ENCODE measurements at places on chromosomes 13 and 19. TPM values are rescaled to one million over a fixed set of nuclear protein-coding genes. Genes with fewer than 3 reads are reported as not detected.

Gene CYP4F12
- 2.3 TPM for total RNA-seq

Gene NCAN
- 0.03 TPM for total RNA-seq

Gene ICAM5
- total RNA-seq = 0.42 TPM

Gene LMTK3
- 4.6 TPM for total RNA-seq

Gene MISP
- 91.6 TPM for total RNA-seq

Gene THSD8
- total RNA-seq = 17.2 TPM

Gene OLFM2
- 12.4 TPM for total RNA-seq

Gene USHBP1
- not detected for total RNA-seq

Gene C1QTNF9
- total RNA-seq = not detected

Gene TEAD2
- 18.2 TPM for total RNA-seq

Gene TICAM1
- 9.8 TPM for total RNA-seq

Gene CD22
- total RNA-seq = 2.2 TPM

Gene CCL25
- total RNA-seq = not detected

Gene TNFSF13B
- total RNA-seq = 0.03 TPM

Gene ELAVL3
- total RNA-seq = not detected

Gene ZGLP1
- total RNA-seq = 1.8 TPM

Gene FUT2
- not detected for total RNA-seq

Gene CEACAM8
- not detected for total RNA-seq

Gene ZNF17
- 2.9 TPM for total RNA-seq

Gene KLK15
- not detected for total RNA-seq

Gene SHC2
- total RNA-seq = 1.1 TPM

Gene FRY
- total RNA-seq = 0.14 TPM

Gene RUBCNL
- total RNA-seq = 0.07 TPM

Gene MIA
- not detected for total RNA-seq

Gene TJP3
- total RNA-seq = 0.73 TPM

Gene CEACAM1
- 1.8 TPM for total RNA-seq

Gene ZNF418
- total RNA-seq = 0.74 TPM

Gene C2CD4C
- 0.15 TPM for total RNA-seq

Gene CEACAM21
- total RNA-seq = not detected

Gene ZNF709
- total RNA-seq = not detected

Gene KIR3DL2
- not detected for total RNA-seq

Gene EDDM13
- not detected for total RNA-seq

Gene ZNF730
- not detected for total RNA-seq

Gene IGFL2
- 0.83 TPM for total RNA-seq

Gene PTH2
- not detected for total RNA-seq

Gene ZNF613
- total RNA-seq = 0.91 TPM

Gene ZNF665
- total RNA-seq = not detected

Gene ZNF264
- total RNA-seq = 7.4 TPM

Gene TRPC4
- not detected for total RNA-seq

Gene CGB2
- total RNA-seq = 0.54 TPM

Gene CLEC17A
- not detected for total RNA-seq

Gene PSG1
- 0.22 TPM for total RNA-seq

Gene KRTDAP
- not detected for total RNA-seq

Gene ZNF723
- not detected for total RNA-seq

Gene KLK2
- not detected for total RNA-seq

Gene RFPL4AL1
- not detected for total RNA-seq

Gene S1PR5
- total RNA-seq = 2.2 TPM

Gene TNFRSF19
- total RNA-seq = 3.1 TPM

Gene GJA3
- total RNA-seq = 1.2 TPM

Gene CPT1C
- total RNA-seq = 12.2 TPM

Gene CRB3
- 5.0 TPM for total RNA-seq

Gene TUBA3C
- total RNA-seq = not detected

Gene BLVRB
- total RNA-seq = 311 TPM

Gene GZMM
- 0.23 TPM for total RNA-seq

Gene HNRNPL
- total RNA-seq = 352 TPM

Gene UPF1
- total RNA-seq = 41.9 TPM

Gene MAP4K1
- 0.54 TPM for total RNA-seq

Gene TGFB1
- total RNA-seq = 161 TPM

Gene SELENOV
- not detected for total RNA-seq

Data from A549 treated with RU486 at 1 μM for 4 hours (cell line).